ENCODE measurements at places on chromosomes 4 and X. TPM values are rescaled to one million over a fixed set of nuclear protein-coding genes. Genes with fewer than 3 reads are reported as not detected.

The FRMD7 gene
- total RNA-seq, result not detected

The S100P gene
- total RNA-seq, result 2.3 TPM

The NHS gene
- total RNA-seq, result 0.80 TPM

The TLR10 gene
- total RNA-seq, result 0.05 TPM

The DMD gene
- 2.2 TPM for total RNA-seq

DNA sequence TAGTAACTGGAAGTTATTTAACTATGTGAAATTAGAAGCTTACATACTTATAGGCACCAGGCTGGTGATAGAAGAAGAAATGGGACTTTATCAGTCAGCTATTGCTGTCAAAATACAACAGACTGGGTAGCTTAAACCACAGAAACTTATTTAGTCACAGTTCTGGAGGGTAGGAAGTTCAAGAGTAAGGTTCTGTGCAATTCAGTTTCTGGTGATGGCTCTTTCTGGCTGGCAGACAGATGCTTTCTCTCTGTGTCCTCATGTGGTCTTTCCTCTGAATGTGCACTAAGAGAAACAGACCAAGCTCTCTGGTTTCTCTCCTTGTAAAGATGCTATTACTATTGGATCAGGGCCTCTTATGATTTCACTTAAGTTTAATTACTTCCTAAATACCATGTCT, 92.1 kb upstream of the ANKRD50 start:
- no peak for DNase-seq

- no peak for DNase-seq
Observed at GRCh38 chr4:42396752-42397634, at the start of gene SHISA3. TSS of gene SHISA3 (plus strand) at chr4:42397488. CDS start at chr4:42398057, 569 bp downstream.

DNA sequence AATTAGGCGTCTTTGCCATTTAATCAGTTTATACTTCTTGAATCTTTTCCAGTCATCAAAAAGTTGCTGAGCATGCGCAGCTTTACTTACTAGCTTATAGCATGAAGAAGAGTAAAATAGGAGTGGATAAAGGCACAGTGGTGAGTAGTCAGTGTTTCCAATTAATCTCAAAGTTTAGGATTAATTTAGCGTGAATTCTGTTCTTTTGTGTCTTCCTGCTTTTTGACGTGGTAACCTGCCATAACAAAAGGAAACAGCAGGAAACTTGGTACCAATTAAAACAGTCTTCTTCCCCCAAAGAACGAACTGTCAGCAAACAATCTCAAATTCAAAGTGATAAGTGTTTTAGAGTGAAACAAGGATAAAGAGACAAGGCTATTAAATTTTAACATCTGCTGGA, 61.9 kb downstream of the TET2 start:
- no peak for DNase-seq

DNA sequence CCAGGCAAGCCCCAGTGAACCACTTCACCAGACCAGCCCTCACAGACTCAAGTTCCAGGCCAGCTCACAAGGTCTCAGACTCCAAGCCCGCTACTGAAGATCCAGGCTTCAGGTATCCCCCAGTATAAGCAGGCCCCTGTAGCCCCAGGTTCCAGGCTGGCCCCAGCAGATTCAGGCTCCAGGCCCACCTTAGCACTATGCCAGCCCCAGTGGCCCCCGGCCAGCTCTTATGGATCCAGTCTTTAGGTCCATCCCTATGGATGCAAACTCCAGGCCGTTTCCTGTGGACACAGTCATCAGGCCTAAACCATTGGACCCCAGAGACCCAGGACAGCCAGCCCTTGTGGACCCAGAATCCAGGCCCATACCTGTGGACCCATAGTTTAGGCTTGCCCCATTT, 277.8 kb upstream of the MAGEB18 start:
- no peak for DNase-seq

GRCh38 chr4:107423677-107424405, 296.2 kb downstream of the PAPSS1 start:
- no peak for DNase-seq

- DNase-seq, result no peak
Observed at GRCh38 chr4:13849778-13850177, 222.3 kb upstream of the BOD1L1 start.

DNA sequence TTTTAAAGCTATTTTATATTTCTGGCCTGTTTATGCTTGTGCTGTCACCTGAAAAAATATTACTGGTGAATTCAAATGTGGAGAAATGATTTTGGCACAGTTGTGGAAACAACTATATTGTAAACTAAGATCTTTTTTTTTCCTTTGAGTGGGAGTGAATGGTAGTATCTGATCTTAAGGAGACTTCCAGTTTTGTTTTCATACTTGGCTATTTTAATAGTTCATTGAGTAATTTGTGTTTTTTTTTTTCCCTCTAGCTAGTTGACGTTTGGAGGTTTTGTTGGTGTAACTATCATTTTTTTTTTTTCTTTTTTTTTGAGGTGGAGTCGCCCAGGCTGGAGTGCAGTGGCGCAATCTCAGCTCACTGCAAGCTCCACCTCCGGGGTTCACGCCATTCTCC, 10.5 kb downstream of the STAG2 start:
- DNase-seq, result no peak

DNA sequence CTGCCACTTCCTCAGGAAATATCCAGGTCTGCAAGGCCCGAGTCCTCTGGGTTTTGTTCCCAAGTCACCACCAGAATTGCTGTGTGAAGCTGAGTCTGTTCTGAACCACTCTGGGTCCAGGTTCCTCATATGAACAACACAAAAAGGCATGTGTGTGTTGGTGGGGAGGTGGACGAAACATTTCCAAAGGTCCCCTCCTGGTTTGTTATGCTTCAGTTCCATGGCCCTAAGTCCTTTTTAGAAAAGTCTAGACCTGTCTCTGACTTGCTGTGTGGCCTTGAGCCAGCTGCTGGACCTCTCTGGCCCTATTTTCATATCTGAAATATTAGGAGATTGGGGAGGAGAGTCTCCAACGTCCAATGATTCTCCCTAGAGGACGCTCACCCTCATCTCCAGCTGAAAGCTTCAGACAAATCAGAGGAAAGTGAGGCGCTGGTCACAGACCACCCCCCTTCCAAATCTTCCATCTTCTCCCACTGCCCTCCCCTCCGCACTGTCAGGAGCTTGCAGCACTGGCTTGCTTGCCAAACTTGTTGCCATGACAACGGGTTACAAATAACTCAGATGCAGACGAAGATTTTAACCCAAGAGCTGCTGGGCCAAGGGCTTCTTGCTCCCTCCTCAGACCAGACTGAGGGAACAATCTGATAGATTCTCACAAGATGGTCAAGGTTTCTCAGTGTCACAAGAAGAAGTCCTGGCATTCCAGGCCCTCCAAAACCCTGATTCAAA, 64.5 kb downstream of the SMC1A start:
- DNase-seq, result no peak

Measured in Panc1 (cell line).